ENCODE measurements at places on chromosomes 5 and 9.

- no peak for DNase-seq
Observed at GRCh38 chr5:120464627-120465435, 731 bp downstream of the PRR16 start.

DNA sequence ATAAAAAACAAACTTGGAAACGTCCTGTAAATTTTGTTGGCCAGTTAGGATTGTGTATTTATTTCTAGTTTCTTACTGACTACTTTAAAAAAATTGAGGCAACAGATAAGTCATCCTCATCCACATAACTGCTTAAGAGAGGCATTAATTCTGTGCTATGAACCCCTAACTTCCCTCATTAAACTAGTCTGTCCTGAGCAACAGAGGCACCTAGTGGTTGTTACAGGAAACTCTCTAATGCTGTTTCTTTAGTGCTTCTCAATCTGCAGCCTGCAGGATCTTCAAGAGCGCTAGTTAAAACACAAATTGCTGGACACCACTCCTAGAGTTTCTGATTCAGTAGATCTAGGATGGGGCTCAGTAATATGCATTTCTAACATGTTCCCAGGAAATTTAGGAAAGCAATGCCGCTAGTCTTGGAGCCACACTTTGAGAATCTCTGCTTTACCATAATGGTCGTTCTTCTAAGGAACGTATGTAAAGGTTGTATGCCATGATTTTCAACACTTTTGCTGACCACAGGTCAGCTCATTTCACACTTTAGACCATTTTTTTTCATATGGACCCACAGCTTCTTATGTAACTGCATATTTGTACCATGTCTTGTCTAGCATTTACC is 410.1 kb upstream of the SMARCA2 start:
- peak; percentile 44 for DNase-seq

GRCh38 chr9:124427281-124427680 is 12.0 kb upstream of the PSMB7 start:
- DNase-seq: no peak

DNA sequence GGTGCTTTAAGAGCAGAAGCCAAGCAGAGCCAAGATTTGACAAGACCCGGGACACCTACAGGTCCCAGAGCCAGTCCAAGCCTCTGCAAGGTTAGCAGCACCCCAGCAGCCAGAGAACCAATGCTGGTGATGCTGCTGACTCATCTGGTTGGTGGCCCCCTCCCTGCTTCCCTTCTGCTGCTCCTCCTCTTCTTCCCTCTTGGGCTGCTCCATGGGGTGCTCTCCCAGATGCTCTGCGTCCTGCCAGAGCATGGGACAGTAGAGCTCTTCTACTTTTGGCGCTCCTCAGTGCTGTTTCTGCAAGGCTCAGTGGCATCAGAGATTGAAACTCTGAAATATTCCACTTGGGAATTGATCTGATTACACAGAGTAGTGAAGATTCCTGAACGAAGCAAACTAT is 76.1 kb upstream of the SAP30L start:
- DNase-seq: no peak

GRCh38 chr5:36407396-36407795 is 105.7 kb upstream of the RANBP3L start:
- no peak for DNase-seq

DNA sequence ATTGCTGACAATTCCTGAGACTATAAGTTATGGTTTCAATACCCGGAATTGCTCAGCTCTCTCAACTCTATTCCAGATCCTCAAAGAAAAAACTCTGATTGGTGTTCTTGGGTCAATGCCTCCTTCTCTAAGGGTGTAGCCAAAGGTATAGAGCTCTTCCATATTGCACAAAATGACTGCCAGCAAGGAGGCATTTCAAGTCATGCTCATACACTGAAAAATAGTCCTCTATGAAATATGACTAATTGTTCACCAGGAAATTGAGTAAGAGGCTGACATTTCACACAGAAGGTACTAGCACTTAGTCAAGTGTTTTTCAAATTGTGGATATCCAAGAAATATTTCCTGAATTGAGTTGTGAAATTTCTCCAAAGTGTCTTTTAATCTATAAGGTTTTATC is 111.1 kb upstream of the KLF9 start:
- DNase-seq: no peak

GRCh38 chr9:69812068-69813000 is 8.3 kb upstream of the CFAP95 start:
- no peak for DNase-seq

DNA sequence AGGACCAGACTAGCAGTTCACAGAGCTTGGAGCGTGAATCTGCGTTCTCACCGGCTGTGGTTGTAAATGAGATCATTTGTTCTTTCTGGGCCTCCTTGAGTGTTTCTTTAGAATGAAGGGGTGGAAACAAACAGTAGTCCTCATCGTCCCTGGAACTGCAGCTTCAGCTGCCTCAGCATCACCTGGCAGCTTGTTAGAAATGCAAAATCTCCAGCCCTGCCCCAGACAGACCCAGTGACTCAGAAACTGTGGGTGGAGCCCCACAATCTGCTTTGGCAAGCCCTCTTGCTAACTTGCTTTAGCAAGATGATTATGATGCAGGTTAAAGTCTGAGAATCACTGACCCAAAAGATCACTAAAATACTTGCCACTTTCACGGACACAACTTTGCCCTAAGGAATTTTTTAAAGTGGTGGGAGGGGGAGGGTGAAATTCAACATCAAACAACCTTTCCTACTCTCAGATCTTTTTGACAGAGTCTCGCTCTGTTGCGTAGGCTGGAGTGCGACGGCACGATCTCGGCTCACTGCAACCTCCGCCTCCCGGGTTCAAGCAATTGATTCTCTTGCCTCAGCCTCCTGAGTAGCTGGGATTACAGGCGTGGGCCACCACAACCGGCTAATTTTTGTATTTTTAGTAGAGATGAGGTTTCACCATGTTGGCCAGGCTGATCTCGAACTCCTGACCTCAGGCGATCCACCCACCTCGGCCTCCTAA is 86.0 kb downstream of the BRINP1 start:
- no peak for DNase-seq

DNA sequence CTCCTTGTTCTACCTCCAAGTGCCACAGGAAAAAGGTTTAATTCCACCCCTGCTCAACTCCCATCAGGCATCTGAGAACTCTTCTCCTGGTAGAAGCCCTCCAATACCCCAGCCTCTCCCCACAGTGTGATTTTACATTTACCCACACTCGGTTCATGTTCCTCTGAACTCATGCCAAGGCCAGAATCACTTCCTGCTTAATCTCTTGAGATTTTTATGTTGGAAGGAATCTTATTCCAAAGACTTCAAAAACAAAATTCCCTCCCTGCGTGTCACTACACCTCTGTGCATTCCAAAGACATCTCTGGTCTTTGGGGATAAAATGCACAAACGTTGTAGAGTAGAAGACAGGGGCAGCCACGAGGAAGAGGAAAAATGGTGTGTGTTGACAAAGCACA is 186.8 kb downstream of the ACTL7B start:
- DNase-seq: no peak

DNA sequence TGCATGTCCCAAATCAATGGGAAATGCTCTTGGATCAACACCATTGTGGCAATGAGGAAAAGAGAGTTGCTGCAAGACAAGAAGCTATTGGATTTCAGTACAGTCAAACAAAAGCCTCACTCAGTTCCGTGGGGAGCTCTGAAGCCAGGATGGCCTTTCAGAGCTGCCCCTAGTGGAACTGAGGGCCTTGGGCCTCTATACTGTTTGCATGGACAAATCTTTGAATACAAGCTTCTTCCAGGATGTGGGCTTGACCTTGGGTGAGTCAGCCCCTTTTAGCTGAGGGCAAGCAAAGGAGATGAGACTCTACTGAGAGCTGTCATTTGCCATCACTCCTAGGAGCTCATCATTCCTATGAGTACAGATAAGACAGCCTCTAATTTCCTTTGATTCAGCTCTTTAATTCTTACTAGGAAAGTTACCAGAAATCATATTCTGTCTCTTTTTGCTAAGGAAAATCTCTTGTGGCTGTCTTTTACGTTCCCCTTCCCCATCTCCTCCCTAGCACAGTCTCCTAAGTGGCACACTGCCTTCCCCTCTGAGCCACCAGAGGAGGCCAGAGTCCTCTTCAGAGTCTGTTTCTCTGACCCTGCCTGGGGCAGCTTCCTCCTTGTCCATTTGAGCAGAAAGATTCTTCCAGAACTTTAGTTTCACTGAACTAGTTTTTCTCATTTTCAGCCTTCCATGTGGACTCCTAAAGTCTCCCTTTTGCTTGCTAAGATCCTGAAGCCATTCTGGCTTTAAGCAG is 168.8 kb upstream of the POC5 start:
- no peak for DNase-seq

Measured in SK-N-MC (cell line).